ENCODE measurements at places on chromosomes 6 and 20.
A peak's percentile ranks its signal among the peaks of the same experiment; 100 is the strongest.

DNA sequence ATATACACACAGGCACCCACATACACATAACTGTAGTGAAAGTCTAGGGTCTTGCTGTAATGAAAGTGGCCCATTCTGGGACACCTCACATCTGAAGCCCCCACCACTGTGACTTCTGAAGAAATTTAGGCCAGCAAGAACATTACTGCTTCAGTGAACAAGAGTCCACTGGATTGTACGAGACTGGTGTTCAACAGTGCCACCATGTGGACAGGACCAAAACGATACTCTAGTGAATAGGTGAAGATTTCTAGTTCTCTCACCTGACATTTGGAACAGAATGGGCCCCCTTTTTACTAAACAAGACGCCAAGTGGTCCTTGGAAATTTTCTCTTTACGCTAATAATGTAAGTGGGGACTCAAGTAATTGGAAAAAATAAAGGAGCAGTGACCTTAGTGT lies 156.9 kb downstream of the MAFB start:
- peak; percentile 52 for DNase-seq

GRCh38 chr20:34017610-34018009 lies 23.9 kb downstream of the RALY start:
- peak; percentile 99 for DNase-seq

DNA sequence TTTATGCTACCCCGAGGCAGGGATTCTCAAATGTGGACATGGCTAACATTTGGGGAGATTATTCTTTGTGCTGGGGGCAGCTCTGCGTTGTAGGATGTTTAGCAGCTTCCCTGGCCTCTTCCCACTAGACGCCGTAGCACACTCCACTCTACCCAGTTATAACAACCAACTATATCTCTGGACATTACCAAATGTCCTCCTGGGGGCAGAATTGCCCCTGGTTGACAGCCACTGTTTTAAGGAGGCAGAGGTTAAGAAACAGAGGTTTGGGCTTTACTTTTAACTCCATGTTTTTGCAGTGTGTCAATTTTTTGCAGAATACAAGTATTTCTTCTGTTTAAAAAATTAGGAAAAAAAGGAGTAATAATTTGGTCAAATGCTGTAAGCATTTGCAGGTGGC lies 56.2 kb upstream of the BMP6 start:
- no peak for DNase-seq

GRCh38 chr20:33158637-33159385 lies 9.1 kb upstream of the BPIFA2 start:
- DNase-seq, result no peak

- peak; percentile 62 for DNase-seq
Measured at GRCh38 chr20:17542993-17543412, 11.8 kb upstream of the BFSP1 start.

DNA sequence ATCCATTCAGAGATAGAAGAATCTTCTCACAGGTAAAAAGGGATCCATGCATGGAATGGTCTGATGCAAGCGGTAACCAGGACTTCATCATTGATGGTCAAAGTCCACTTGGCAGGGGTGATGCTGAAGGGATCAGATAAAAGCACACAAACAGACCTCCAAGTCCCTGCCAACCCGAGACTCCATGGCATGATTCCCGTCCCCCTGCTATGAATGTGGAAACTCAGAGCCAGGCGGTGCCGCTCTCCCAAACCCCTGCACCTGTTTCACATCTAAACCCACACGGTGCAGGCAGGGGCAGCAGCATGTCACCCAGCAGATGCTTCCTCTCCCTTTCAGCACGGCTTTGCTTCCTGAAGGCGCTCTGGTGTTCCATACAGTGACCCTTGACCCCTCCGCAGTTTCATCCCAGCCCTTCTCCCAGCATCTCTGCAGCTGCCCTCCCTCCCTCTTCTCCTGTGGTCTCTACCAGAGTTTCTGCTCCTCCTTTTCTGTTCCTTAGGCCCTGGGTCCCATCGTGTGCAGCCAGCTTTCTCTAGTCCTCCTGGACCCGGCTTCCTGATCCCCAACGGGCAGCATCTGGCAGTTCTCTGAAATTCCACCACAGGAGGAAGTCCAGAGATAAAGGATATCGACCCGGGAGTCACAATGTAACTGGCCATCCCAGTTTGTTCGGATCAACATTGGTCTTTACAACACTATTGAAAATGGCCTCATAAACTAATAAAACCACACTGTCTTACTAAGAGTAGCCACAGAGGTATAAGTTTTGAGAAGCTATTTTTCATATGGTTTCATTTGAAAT lies 235.0 kb downstream of the TTLL2 start:
- DNase-seq, result no peak

DNA sequence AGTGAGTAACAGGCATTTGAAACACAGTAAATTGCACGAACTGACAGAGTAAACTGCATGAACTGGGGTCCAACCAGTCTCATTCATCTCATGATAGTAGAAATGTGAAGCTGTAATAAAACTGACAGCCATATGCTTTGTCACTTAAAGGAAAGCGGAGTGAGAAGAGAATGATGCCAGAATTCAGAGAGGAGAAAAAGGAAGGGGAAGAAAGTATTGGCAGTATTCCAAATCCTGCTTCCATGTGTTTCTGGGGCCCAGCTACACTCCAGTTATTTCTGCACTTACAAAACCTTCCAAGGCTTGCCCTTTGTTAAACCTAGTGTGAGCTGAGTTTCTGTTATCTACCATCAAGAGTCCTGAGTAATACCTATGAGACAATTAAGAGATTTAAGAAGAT lies 17.2 kb downstream of the SNX14 start:
- no peak for DNase-seq

- DNase-seq, result no peak
Measured at GRCh38 chr20:50536333-50536732, 26.1 kb downstream of the PTPN1 start.

- no peak for DNase-seq
Measured at GRCh38 chr6:106782536-106783285, 153.3 kb downstream of the QRSL1 start.

DNA sequence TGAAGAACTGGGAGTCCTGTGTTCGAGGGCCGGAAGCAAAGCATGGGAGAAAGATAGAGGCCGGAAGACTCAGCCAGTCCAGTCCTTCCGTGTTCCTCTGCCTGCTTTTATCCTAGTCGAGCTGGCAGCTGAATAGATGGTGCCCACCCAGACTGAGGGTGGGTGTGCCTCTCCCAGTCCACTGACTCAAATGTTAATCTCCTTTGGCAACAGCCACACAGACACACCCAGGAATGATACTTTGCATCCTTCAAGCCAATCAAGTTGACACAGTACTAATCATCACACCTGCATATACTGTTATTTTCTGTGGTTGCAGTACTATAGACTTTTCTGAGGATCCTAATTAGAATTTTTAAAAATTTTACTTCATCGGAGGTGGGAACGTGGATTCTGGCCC lies 21.3 kb downstream of the PCMTD2 start:
- DNase-seq, result no peak

GRCh38 chr20:39627765-39628164 lies 665.6 kb downstream of the DHX35 start:
- DNase-seq, result no peak

DNA sequence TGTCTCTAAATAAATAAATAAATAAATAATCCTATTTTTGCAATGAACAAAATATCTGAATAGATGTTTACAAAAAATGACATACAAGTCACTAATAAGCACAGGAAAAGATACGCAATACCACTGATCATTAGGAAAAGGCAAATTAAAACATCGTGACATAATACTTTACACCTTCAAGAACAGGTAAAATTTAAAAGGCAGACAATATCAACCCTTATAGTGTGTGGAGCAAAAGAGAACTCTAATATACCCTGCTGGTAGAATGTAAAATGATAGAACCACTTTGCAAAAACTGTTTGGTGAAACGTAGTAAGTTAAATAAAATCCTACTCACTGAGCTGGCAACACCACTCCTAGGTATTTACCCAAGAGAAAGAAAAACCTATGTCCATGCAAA lies 67.4 kb downstream of the ZMYND8 start:
- no peak for DNase-seq

- no peak for DNase-seq
Measured at GRCh38 chr20:44031001-44031574, 116.4 kb downstream of the TOX2 start.

GRCh38 chr20:25573288-25574251 lies 11.8 kb downstream of the NINL start:
- DNase-seq, result no peak

DNA sequence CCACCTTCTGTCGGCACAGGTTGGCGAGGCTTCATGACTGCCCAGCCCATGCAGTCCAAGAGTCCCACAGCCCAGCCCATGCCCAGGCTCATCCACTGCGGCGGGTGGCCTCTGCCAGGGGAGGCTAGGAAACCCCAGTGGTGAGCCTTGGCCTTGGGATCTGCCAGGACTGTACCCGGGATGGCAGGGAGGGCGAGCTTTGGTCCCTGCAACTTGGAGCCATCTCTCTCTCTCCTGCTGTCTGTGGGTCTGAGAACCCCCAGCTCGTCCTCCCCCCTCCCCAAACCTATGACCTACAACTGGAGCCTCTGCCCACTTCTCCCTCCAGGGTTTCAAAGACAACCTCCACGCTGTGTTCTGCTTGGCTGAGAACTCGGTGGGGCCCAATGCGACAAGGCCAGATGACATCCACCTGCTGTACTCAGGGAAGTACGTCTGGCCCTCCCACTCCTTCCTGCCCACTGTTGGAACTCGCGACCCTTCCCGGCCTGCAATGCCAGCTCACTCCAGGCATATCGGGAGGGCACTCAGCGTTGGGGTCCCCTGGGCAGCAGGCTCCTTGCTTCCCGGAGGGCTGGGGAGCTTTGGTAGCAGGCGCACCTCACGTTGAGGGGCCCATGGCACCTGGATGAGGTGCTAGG lies 19.7 kb downstream of the NPEPL1 start:
- no peak for DNase-seq

DNA sequence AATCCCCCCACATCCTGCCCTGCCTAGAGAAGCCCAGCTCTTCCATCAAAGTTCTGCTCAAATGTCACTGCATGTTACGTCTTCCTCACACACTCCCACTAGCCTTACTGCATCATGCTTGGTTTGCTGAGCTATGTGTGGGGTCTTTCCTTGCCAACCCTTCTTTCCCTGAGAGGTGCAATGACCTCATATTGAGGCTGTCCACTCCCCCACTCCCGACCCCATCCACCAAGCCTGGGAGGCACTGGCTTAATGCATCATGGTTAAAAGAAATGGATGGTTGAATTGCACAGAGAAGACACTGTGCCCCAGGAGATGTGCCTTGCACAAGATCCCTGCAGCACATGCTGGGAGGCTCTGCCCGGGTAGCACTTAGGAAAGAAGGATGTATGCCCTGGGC lies 7.7 kb upstream of the IRF4 start:
- DNase-seq, result no peak

GRCh38 chr6:111663692-111664564 lies 58.2 kb upstream of the TRAF3IP2 start:
- peak; percentile 47 for DNase-seq

DNA sequence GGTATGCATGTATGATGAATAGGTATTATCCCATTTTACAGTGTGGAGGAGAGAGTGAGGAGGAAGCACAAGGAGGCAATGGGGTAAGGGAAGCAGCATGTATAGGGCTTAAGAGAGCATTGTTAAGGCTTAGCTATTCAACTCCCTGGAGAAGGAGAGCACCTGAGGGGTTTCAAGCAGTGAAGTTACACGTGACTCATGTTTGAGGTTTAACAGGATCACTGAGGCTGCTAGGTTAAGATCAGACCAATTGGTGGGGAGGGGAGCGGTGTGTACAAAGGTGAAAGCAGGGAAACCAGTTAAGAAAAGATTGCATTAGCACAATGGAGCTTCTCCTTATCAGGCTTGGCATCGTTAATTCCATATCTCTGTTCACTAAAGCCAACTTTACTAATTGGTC lies 64.4 kb upstream of the NHSL1 start:
- DNase-seq, result no peak

DNA sequence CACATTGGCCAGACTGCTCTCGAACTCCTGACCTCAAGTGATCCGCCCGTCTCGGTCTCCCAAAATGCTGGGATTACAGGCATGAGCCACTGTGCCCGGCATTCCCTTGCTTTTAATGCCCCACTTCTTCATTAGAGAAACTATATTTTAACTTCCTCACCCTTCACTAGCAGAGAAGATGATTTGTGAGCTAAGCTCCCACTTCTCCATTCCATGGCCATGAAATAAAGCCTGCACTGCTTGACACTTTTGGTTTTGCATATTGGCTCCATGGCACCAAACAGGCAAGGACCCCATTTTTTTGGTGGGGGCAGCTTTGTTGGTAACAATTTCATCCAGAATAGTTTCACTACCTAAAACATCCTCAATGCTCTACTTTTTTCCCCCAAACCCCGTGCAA lies 145.3 kb downstream of the TFAP2B start:
- no peak for DNase-seq

- DNase-seq, result no peak
Measured at GRCh38 chr6:69988458-69989126, 122.2 kb downstream of the COL19A1 start.

DNA sequence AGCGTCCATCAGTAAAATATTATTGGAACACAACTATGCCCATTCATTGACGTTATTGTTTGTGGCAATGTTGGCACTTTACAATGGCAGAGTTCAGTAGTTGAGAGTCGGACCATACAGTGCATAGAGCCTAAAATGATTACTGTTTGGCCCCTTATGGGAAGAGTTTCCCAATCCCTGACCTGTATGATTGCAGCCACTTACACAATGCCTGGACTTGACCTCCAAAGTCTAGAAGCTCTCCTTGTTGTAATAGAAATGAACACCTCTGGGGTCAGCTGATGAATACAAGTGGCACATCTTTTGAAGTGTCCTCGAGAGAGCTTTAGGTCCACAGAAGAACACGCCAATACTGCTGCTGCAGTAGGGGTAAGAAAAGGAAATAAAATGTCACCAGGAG lies 59.0 kb downstream of the NOX3 start:
- DNase-seq, result no peak

DNA sequence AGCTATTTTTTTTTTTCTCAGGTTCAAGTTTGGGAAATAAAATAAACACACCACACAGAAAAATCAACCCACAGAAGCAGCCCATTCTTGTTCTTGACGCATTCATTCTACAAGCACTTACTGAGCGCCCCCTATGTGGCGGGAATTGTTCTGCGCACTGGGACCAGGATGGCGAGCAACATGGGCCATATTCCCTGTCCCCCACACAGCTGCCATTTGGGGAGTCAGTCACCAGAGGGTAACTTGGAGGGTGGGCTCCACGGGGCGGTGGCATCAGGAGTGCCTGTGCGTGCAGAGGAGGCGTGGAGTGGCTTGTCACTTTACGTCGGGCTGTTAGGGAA lies 185.0 kb upstream of the PDE10A start:
- DNase-seq, result no peak

- DNase-seq, result no peak
Measured at GRCh38 chr20:34693414-34693813, 10.7 kb upstream of the TP53INP2 start.

- DNase-seq, result no peak
Measured at GRCh38 chr6:136510782-136511181, 39.4 kb downstream of the MAP7 start.

- DNase-seq, result no peak
Measured at GRCh38 chr6:47426524-47427302, 50.9 kb upstream of the CD2AP start.

GRCh38 chr6:166297606-166298005 lies 10.6 kb downstream of the PRR18 start:
- DNase-seq, result no peak
